ENCODE measurements at places on chromosomes 16 and 17.

GRCh38 chr17:81117672-81118198, 47.6 kb upstream of the PVALEF start:
- no peak for DNase-seq

DNA sequence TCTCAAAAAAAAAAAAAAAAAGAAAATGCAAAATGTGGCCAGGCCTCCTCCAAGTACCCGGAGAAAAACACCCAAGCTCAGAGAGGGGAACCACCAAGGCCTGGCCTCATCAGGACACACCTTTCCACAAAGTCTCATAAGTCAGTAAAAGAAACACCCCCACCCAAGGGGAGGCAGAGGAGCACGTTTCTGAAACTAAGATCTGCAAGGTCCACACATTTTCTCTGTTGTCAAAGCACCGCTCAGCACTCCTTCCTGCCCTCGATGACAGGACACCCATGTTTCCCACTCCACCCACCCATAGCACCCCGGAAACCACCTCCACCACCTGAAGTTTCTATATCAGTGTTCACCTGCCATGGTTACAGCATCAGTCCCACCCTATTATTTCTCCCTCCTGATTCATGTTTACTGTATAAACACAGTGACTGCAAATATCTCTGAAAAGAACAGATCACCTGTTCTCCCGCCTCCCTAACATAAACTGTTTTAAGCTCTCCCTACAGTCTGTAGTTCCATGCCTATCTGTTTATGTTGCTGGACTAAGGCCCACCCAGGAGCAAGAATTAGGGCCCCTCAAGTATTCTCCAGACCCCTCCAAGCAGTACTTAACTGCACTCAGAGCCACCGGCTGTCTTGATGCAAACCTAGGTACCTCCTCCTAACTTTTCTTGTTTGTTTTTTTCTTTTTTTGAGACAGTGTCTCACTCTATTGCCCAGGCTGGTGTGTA, 2.0 kb downstream of the CORO7 start:
- DNase-seq, result no peak

DNA sequence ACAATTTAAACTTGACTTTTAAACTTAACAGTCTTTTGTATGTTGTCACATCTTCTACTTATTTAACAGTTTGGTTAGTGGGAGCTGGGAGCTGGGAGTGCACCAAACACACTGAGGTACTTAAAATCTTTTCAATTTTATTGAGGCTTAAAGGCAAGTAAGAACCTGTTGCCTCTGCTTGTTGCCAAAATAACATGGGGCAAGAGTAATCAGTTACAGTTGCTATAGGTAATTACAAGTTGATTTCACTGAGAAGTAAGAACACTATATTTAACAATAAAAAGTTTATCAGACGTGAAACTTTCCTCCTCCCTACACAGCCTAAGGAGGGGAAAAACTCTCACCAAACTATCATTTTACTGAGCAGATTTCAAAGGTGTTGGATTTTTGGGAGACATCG, 135.2 kb downstream of the FTO start:
- no peak for DNase-seq

GRCh38 chr17:50187394-50187725, 14.1 kb downstream of the COL1A1 start:
- DNase-seq, result no peak

DNA sequence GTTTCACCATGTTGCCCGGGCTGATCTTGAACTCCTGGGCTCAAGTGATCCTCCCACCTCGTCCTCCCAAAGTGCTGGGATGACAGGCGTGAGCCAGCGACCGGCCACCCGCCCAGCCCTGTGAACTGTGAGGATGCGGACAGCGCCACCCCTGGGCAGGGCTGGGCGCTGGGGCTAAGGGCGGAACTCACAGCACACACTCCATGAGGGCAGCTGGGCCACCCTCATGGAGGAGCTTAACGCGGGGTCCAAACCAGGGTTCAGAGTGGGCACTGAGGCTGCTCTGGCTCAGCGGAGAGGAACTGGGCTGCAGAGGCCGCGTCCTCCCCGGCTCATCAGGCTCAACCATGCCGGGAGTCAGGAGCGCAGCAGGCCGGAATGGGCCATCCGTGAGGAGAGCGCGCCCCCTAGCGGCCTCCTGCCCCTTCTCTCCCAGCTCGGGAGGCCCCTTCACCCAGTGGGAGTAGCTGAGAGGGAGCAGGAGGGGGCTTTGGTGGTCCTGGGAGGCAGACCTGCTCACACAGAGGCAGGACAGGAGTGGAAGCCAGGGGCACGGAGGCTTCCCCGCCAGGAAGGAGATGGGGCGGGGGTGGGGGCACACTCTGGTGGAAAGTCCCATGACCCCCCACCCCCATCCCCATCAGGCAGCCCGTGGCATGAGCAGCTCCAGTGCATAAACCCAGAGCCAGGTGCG, 13.8 kb downstream of the CORO7 start:
- peak; percentile 87 for DNase-seq

- no peak for DNase-seq
Measured at GRCh38 chr17:45372325-45372869, 55.6 kb upstream of the MAP3K14 start.

GRCh38 chr17:49618028-49618611, 42.4 kb downstream of the NXPH3 start:
- no peak for DNase-seq

DNA sequence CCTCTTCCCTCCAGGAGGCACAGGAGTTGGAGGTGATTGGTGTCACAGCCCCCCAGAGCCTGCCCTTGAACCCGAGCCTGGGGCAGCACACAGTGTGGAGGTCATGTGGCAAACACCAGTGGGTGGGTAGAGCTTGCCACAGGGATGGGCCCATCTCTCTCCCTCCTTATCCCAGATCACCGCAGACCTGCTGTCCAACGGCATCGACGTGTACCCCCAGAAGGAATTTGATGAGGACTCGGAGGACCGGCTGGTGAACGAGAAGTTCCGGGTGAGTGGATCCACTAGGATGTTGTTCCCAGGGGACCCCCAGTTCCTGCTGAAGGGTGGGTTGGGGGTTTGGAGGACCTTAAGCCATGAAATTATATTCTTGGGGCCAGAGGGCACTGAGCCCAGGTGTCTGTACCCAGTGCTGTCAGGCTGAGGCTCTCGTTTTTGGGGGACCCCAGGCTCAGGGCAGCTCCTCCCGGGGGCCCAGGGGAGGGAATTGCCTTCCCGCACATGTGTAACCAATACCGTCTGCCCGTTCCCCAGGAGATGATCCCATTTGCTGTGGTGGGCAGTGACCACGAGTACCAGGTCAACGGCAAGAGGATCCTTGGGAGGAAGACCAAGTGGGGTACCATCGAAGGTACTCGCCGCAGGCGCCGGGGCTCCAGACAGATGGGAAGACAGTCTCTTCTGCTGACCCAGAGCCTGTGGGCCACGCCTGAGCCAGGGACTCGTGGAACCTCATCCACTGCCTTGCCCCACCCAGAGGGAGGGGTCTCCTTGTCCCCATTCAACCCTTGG, 351.9 kb downstream of the SEC14L1 start:
- no peak for DNase-seq

DNA sequence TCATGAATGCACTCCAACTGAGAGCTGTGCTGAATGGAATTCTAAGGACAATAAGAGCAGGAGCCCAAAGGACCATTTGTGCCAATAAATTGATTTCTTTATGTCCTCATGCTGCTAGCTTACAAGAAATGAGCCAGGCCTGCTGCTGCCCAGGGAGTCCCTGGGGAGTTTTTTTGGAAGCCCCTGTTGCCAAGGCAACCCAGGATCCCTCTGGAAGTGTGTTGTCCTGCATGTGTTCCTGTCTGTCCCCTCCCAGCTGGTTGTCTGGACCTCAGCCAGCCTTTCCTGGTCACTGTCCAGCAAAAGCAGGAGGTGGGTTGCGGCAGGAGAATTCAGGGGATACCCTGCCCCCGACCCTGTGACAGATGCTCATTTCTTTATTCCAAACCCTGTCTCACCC, 51.0 kb upstream of the GPRC5B start:
- DNase-seq, result no peak

GRCh38 chr16:30875871-30876801, 17.7 kb downstream of the BCL7C start:
- no peak for DNase-seq

DNA sequence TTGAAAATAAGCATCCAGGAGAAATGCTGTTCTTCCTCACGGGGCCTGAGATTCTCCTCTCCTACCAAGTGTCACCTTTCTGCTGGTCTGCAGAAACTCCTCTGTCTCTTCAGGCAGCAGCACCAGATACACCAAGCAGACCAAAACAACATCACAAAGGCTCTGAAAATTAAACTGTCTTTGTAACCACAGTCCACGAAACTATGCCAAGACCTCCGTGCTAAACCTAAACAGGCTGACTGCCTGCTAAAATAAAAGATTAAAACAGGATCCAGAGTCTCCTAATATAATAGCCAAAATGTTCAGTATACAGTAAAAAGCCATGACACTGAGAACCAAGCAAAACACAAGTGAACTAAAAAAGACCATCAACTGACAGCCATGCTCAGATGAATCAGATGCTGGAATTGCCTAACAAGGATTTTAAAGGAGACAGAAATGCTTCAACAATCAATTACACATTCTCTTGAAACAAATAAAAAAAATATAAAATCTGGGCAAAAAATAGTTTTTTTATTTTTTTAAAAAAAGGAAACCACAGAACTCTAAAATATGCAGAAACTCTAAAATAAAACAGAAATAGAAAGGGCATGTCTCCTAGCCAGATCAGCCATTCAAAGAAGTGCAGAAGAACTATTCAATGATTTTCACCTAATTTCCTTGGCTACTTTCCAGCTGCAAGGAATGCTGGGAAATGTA, 50.3 kb upstream of the TOX3 start:
- DNase-seq, result no peak

DNA sequence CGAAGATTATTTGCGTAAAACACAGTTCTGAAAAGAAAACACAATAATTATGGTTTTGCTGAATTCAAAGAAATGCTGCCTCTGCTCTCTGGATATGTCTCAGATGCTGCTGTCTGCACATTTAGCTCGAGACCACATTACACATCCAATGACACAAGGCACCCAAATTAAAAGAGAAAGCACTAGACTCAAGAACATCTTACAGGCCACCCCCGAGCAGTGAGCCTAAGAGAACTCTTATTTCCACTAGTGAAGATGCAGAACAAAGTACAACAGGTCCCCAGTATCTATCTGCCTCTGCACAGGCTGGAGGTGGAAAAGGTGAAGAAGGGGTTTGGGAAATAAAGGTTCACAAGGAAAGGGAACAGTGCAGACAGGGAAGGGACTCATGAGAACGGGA, 33.5 kb downstream of the GRB2 start:
- DNase-seq, result no peak

DNA sequence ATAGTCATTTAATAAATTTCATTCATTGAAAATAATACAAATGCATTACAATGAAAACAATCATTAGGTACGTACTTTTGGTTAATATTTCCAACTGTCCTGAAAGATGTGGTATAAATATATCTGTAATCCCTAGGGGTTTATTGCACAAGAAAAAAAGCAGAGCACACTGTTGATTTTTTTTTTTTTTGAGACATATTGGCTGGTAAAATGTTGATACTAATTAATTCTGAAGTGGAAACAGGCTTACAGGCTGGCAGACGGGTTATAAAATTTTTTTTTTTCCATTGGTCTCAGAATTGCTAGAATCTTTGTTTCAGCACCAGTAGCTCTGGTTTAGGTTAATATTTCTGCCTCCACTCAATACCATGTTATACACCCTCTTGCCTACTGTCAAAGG, 193.6 kb downstream of the MAP2K6 start:
- DNase-seq, result no peak

- DNase-seq, result no peak
Measured at GRCh38 chr17:32209608-32210007, 56.0 kb upstream of the RHBDL3 start.

DNA sequence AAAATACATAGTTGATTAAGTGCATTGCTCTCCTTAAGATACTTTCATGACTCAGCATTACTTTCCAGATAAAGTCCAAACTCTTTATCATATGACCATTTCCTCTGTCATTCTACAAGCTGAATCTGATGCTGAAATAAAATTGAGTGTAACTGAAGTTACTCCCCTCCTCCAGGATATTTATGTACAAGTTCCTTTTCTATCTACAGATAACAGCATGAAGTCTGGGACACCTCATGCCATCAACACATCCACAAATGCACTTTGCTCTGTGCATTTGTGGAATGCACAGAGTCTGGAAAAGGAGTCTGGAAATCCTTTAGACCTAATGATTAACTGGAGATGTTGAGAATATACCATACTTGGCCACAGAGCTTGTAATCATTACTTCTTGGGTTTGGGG, 60.5 kb downstream of the ACSM2B start:
- no peak for DNase-seq

DNA sequence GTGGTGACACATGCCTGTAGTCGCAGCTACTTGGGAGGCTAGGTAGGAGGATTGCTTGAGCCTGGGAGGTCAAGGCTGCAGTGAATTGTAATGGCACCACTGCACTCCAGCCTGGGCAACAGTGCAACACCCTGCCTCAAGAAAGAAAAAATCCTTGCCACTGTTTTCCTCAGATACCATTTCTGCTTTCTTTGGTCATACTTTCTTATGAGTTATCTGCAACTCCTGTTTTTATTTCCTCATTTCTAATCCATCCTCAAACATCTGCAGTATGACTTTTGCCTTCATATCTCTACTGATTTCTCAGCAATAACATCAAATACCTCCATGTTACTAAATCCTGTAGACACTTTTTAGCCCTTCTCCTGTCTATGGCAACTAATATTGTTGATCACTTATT, 3.1 kb upstream of the AP2B1 start:
- DNase-seq, result no peak

DNA sequence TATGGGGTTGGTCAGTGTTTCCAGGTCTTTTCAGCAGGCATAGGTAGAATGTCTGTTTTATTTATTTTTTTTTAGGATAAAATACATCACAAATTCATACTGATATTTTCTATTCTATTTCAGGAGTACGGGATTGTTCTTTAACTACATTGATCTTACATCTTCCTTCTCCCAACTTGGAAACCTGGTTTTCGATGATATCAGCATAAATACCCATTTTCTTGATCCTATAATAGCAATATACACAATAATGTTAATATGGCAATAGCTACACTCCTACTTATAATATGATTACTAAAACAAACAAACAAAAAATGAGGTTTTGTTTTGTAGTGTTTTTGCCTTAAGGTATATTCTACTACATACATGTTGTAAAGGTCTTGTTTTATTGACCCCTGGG, 962.4 kb upstream of the GOT2 start:
- DNase-seq, result no peak

DNA sequence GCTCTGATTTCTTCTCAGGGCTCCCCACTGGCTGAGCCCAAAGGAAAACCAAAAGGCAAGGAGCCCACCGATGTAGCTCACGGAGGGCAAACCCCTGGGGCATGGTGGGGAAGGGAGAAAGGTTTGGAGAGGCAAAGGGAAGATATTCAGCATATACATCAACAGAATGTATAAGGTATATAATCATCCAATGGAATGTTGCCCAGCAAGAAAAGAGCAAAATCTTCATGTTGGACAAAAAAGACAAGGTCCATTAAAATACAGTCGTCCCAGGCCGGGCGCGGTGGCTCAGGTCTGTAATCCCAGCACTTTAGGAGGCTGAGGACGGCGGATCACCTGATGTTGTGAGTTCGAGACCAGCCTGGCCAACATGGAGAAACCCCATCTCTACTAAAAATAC, 1.6 kb downstream of the CPPED1 start:
- DNase-seq, result no peak

All from dorsolateral prefrontal cortex (tissue), 122 donors.